ENCODE measurements at places on chromosomes 13 and 19.

DNA sequence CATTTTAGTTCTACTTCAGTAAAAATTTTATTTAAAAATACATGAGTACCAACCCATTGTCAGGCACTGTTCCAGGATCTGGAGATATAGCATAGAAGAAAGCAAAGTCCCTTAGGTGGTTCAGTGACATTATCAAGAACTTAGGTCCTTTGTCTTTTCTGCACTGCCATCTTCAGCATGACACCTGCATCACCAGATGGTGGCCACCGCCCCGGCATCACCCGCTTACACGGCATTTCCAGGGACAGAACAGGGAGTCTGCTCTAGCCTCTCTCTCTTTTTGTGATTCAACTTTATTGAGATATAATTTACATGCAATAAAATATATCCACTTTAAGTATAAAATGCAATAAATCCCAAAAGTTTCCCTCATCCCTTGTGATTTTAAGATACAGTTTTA is 23.5 kb downstream of the DYRK1B start:
- DNase-seq, result no peak

GRCh38 chr13:26999499-26999898 is 172.1 kb downstream of the USP12 start:
- DNase-seq, result no peak

DNA sequence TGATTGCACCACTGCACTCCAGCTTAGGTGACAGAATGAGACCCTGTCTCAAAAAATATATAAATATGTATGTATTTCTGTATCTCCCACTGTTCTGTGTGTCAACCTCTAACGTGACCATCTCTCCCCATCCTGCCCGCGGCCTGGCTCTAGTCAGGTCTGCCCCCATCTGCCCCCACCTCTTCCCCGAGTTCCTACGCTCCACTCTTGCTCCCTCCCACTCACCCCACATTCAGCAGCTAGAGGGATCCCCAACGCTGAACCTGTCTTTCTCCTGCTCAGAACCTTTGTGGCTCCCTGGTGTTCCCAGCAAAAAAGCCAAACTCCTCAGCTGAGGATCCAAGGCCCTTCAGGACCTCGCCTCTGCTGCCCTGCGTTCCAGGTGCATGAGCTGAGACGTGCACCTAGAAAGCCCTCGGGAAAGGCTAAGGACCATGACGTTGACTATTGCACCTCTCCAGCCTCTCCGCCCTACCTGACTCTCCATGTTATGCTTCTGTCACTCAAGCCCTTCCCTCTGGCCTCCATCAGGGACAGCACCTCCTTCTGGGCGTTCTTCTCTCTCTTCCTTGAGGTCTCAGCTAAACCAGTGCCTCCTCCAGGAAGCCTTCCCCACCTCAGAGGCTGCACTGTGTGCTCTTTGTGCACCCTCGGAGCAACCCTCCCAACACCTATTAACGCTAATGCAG is 18.1 kb downstream of the AKT2 start:
- no peak for DNase-seq

GRCh38 chr19:43351998-43352746 is 1.3 kb upstream of the CD177 start:
- DNase-seq, result no peak

DNA sequence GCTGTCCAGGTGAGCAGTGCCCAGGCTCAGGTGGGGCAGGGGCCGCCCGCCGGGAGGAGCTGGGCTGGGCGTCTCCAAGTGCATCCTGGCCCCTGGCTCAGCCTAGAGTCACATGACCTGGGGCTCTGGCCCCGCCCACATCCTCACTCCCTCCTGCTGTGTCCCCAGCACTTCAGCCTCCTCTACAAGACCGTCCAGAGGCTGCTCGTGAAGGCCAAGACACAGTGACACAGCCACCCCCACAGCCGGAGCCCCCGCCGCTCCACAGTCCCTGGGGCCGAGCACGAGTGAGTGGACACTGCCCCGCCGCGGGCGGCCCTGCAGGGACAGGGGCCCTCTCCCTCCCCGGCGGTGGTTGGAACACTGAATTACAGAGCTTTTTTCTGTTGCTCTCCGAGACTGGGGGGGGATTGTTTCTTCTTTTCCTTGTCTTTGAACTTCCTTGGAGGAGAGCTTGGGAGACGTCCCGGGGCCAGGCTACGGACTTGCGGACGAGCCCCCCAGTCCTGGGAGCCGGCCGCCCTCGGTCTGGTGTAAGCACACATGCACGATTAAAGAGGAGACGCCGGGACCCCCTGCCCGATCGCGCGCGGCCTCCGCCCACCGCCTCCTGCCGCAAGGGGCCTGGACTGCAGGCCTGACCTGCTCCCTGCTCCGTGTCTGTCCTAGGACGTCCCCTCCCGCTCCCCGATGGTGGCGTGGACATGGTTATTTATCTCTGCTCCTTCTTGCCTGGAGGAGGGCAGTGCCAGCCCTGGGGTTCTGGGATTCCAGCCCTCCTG is 16.8 kb upstream of the CELF5 start:
- DNase-seq, result no peak

- DNase-seq, result no peak
Observed at GRCh38 chr13:112207129-112207528, 140.2 kb downstream of the SOX1 start.

Data from spinal cord (tissue), 10 donors.